ENCODE measurements at places on chromosomes 3 and 15. TPM values are rescaled to one million over a fixed set of nuclear protein-coding genes. Genes with fewer than 3 reads are reported as not detected.

CCRL2 gene
- total RNA-seq: 2.4 TPM

GRCh38 chr3:58672880-58673279 lies 6.3 kb upstream of the FAM3D start:
- H3K27ac ChIP-seq: no peak overlapping the region
- no peaks in the 10 kb centered on the region for H3K36me3 ChIP-seq
- no peak for DNase-seq

DNA sequence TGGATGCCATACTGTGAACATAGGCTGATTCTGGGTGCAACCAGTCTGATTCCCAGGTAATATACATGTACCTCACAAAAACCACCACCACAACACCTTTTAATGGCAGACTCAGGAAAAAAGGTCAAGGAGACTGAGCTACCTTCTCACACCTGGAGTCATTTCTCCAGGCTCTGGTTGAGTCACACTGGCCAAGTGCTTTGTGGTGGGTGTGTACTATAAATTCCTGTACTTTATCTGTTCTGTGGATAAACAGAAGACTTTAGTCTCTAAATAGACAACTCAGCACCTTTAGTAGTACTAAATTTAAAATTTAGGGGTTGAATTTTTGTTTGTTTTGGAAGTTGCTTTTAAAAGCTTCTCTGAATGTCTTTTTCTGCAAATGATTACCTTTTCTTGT lies 46.7 kb downstream of the TOP2B start:
- peak overlapping the region; percentile 72 for H3K27ac ChIP-seq
- peaks cover 11% of the 10 kb centered on the region for H3K4me1 ChIP-seq
- no peaks in the 10 kb centered on the region for H3K27me3 ChIP-seq
- no peak for DNase-seq
- H3K36me3 ChIP-seq: peaks cover 16% of the 10 kb centered on the region
- no peak overlapping the region for H3K4me3 ChIP-seq

- H3K36me3 ChIP-seq: no peaks in the 10 kb centered on the region
- no peak for DNase-seq
- H3K4me3 ChIP-seq: peak overlapping the region; percentile 12
- H3K27me3 ChIP-seq: no peaks in the 10 kb centered on the region
Measured at GRCh38 chr3:46206282-46207015, 1.7 kb downstream of the CCR1 start.

DNA sequence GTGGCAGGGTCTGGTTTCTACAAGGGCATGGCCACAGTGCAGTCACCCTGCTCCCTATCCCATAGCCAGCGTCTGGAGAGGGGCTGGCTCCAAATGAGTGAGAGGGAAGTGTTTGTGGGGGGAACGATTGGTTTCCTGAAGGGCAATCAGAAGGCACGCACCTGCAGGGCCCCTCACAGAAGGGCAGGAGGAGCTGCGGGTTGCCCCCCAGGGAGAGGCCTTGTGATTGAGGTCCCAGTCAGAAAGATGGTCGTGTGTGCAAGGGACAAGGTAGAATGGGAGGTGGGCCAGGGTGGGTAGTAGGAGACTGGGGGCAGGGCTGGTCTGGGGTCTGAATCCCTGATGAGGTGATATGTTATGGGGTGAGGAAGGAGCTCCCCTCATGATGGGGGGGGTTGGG lies 35.8 kb downstream of the LIMD1 start:
- no peak for DNase-seq
- H3K27me3 ChIP-seq: no peaks in the 10 kb centered on the region
- peaks cover 35% of the 10 kb centered on the region for H3K4me1 ChIP-seq
- peak overlapping the region; percentile 41 for H3K4me3 ChIP-seq

- no peaks in the 10 kb centered on the region for H3K4me1 ChIP-seq
- no peak for DNase-seq
- no peak overlapping the region for H3K27ac ChIP-seq
Measured at GRCh38 chr3:20914310-20914709, 728.3 kb upstream of the SGO1 start.

DNA sequence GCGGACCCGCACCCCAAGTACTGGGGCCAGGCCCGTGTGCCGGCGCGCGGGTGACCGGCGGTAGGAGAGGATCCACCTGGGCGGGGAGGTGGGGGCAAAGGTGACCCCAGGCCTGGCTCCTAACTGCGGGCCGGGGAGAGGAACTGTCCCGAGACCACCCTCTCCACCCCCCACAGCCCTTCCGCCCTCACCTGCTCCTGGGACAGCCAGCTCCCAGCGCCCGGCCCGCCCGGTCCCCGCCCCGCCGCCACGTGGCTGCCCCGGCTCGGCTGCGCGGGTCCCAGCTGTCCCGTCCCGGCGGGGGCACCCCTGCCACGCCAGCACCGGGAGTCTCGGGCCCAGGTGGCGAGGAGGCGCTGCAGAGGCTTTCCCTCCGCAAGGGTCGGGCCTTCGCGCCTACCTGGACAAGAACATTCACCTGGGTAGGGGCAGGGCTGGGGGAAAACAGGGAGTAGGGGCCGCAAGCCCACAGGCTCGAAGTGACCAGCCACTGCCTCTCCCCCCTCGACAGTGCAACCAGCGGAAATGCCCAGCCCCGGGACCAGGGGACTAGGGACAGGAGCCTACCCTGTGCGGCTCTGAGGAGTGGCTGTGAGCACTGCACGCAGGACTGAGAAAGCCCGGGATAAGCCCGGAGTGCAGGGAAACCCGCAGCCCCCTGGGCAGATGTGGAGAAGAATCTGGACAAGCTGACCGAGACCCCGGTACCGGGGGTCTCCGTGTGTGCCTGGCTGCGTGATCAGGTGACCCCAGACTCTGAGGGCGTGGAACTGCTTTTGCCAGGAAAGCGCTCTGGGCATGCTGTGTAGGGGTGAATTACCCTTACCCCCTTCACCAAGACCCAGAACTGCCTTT lies at the start of gene SLC12A8:
Gene SLC12A8, minus strand, starts transcription at position 240 of the 855 bp plus-strand sequence. CDS start 1,399 bp downstream, outside the sequence.
- H3K27me3 ChIP-seq: peaks cover 66% of the 10 kb centered on the region
- H3K36me3 ChIP-seq: peaks cover 13% of the 10 kb centered on the region
- peaks cover 17% of the 10 kb centered on the region for H3K4me1 ChIP-seq

GRCh38 chr3:121545049-121545573 lies 677 bp downstream of the POLQ start:
- peak overlapping the region; percentile 96 for H3K4me3 ChIP-seq
- peaks cover 2% of the 10 kb centered on the region for H3K36me3 ChIP-seq
- peaks cover 11% of the 10 kb centered on the region for H3K4me1 ChIP-seq
